ENCODE measurements at places on chromosomes 12 and 14.

- DNase-seq: peak; percentile 95
Measured at GRCh38 chr12:45284096-45284901, 68.4 kb downstream of the ANO6 start.

GRCh38 chr12:69512820-69513219 is 42.6 kb downstream of the FRS2 start:
- DNase-seq: peak; percentile 88

DNA sequence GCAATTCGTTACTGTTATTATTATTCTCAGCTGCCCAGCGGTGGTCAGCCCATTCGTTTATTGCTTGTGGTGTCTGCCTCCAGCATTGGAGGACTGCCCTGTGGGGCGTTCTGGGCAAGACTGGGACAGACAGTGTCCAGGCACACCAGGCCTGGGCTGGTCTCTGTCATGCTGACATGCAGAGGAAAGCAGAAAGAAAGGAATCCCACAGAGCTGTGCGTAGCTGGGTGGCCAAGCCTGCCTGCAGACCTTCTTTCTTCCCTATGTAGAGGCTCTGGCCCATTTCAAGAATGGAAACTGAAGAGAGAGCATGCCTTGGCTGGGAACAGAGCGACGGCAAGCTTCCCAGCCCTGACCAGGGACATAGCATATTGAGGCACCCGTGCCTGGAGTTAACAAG is 525.3 kb upstream of the TBX3 start:
- DNase-seq: no peak

GRCh38 chr14:89296281-89296745 is 120.7 kb downstream of the FOXN3 start:
- no peak for DNase-seq

- no peak for DNase-seq
Measured at GRCh38 chr14:93533437-93533836, 102.7 kb downstream of the UNC79 start.

- DNase-seq: peak; percentile 52
Measured at GRCh38 chr14:61355892-61356325, 34.5 kb downstream of the PRKCH start.

DNA sequence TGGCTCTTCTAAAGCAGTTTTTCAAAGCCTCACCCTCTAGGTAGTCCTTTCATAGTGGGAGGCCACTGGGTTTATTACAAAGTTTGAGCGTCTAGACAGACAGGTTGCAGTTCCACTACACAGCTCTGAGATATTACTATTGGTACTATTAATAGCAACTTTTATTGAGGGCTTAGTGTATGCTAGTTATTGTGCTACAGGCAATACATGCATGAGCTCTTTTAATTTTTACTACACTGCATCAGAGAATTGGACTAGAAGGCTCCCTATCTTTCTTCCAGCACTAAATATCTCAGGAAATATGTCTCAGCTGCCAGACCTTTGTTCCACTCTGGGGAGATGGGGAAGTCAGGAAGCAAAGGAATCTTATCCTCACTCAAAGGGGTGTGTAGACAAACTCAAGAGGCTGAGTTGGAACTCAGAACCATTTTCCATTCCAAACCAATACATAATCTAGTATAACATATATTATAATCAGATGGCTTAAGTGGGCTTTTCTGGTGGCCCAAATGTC is 161.8 kb upstream of the SLC38A2 start:
- DNase-seq: no peak

GRCh38 chr12:26795910-26796309 is 37.1 kb downstream of the ITPR2 start:
- DNase-seq: no peak
